PC-9 (cell line): ENCODE measurements at places on chromosomes 6 and 20. TPM values are rescaled to one million over a fixed set of nuclear protein-coding genes. Genes with fewer than 3 reads are reported as not detected.

GRCh38 chr6:85125526-85125925, 324.4 kb upstream of the NT5E start:
- DNase-seq: no peak

- DNase-seq: no peak
Measured at GRCh38 chr20:42735539-42735938, 454.2 kb downstream of the PTPRT start.

GRCh38 chr6:43263314-43264178, 20.3 kb downstream of the TTBK1 start:
- DNase-seq: no peak

- no peak for DNase-seq
Measured at GRCh38 chr20:20317621-20318364, 50.1 kb upstream of the INSM1 start.

DNA sequence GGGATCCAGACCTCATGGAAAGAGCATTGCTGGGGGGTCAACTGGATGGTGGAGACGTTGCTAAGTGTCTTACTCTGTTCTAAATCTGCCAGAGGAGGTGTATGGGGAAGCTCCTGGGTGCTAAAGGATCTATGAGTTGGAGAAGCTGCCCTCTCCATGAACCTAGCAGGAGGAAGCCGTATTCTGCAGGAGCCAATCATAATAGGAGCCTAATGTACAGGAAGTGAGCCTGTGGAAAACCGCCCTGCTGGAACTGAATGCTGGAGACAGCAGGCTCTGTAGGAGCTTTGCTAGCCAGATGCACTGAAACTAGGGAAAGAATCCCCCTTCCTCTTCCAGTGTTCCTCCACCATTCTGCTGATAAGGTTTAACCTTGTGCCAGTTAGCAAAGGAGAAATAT, 10.9 kb downstream of the CASP8AP2 start:
- no peak for DNase-seq

GRCh38 chr20:45307076-45307640, 518 bp downstream of the RBPJL start:
- DNase-seq: no peak

DNA sequence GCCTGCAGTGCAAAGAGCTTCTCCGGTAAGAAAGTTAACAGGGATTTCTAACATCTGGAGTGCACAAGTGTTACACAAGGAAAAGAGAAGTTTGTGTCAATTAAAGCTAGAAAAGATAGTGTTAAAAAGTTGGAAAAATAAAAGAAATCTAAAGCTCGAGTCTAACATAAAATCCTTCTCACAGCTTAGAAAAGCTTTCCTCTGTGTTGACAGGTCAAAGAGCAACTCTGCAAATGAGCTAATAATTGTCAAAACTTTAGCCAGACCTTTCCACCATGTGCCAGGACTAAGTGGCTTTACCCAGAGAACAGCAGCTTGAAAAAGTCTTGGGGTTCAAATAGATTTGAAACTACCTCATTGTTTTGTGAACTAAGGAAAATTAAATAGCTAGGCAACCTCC, 14.8 kb downstream of the PTPRK start:
- DNase-seq: no peak

DNA sequence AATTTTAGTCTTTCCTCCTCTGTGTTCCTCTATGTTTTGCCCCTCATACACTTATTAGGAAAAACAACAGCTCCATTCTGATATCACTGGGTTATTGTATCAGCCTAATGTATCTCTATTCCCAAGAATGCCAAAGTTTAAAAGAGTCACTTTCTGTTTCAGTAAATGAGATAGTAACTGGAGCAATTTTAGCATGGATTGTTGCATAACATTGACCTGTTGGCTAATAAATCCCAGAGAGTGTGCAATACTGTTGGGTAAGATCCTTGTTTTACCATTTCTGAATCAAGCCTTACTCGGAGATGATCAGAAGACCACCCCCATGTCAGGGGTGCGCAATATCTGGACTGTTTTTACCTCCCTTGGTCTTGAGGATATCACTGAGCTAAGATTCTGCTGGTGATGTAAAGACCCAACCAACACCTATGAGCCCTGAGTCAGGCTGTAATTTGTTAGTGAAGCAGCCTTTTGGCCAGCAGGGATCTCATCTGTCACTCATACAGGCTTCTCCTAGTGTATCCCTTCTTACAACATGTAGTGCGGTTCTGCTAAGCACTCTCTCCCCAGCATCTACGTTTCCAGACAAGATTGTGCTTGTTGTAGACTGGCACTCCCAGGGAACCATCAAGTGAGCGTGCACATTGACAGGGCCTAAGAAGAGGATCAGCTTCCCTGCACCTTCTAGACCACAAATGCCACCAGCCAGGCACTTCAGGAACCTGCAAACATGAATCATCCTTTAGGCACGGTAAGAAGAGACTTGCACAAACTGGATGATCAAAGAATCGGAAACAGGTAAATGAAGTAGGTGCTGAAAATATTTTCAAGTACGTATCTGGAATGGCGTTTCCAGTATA, 11.5 kb upstream of the IPCEF1 start:
- peak; percentile 30 for DNase-seq

DNA sequence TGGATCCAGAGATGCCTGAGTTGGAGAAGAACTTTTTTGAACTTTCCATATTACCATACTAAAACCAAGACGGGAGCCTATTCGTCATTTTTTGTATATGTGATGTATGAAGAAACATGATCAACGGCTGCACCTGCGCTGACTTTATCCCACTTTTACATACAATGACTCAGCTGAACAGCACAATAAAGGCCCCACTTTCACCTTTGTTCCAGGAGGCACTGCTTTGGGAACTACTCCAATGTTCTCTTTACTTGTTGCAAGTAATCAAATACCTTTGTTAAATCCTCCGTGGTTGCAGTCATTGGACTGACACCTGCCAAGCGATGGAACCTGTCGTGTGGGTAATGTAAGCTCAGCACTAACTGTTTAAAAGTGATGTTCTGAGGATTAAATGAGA, 17.3 kb upstream of the BTN3A2 start:
- no peak for DNase-seq

- peak; percentile 74 for DNase-seq
Measured at GRCh38 chr20:956330-956951, 40.3 kb upstream of the ANGPT4 start.

Gene E2F1
- 31.5 and 31.6 TPM in 2 replicates for total RNA-seq

Gene SLC22A23
- 13.5 and 16.3 TPM in 2 replicates for total RNA-seq

Gene GABRR1
- total RNA-seq: not detected in 2 replicates

Gene SLC17A9
- 0.20 and 0.22 TPM in 2 replicates for total RNA-seq

Gene POU3F2
- not detected in 2 replicates for total RNA-seq

Gene FAM209B
- not detected in 2 replicates for total RNA-seq

Gene FNDC1
- not detected in 2 replicates for total RNA-seq

Gene ABRACL
- total RNA-seq: 33.7 and 35.4 TPM in 2 replicates

Gene CNR1
- not detected in 2 replicates for total RNA-seq

Gene GLP1R
- total RNA-seq: not detected in 2 replicates
